B cell (primary cell): ENCODE measurements at places on chromosomes 13 and 19.

DNA sequence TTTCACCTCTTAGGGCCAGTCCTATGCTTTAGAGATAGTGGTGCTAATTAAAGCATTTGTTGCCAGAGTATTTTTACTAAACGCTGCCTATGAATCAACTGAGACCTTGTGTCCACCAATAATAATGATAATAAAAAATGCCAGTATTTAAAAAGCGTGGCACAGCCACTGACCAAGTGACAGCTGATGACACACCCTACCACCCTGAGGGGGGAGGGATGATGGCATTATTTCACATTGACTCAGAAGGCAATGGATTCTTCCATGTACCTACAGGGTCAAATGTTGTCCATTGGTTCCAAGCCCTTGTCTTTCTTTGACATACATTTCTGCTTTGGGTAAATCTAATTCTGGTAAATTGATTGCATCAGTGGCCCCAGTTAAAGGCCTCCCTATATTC lies 384.4 kb downstream of the DLEU7 start:
- DNase-seq: no peak

DNA sequence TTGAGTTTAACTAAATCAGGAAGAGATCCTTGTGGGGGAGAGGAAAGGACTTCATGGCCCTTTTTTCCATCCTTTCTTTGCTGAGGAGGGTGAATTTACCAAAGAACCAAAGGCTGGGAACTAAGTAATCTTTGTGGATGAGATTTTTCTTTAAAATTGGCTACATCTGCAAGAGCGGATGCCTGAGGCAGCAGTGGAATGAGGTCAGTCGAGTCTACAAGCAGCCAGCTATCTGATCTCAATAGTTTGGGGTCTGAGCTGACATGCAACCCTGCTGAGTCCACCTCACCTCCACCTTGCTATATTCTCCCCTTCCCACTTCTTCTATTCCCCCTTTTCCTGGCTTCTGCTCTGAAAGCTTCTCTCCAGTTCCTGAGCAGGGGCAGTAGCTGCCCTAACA lies 3.6 kb upstream of the DNAJC15 start:
- no peak for DNase-seq

DNA sequence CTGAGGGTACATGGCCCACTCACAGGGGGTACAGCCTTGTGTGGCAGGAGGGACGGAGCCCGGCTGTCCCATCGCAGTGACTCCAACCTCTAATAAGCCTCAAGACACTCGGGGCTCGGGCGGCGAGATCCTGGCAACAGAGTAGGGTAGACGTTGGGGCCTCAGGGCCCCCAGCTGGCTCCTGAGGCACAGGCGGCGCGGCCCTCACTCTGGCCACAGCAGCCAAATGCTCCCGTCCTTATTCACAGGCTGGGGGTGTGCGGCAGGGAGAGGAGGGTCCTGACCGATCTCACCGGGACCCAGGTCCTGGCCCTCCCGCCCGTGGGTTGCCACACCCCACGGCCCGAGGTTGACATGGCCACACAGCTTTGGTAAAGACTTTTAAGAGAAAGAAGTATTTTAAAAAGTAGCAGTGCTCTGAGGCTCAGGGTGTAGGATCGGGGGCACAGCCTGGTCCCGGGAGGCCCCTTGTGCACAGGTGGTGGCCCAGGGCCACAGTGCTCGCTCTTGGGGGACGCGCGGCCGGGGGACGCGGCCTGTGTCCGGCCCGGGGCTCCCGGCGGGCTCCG lies 7.6 kb downstream of the SLC39A3 start:
- DNase-seq: no peak

DNA sequence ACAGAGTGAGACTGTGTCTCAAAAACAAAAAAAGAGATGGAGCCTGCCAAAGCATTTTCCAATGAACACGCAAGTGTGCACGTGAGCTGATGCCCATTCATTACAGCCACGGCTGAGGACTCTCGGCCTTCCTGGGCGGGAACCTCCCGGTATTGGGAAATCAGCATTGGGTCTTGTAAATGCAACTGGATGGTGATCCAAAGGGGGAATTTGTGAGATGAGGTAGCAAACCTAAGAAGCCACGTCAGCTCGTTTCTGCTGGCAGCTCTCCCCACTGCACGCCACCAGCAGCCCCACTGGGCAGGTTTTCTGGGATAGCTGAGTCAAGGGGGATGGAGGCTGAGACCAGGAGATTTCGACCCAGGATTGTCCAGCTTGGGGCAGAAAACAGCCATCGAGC lies 11.5 kb downstream of the C13orf46 start:
- no peak for DNase-seq

GRCh38 chr19:7509625-7510024 lies 6.3 kb upstream of the ZNF358 start:
- no peak for DNase-seq

DNA sequence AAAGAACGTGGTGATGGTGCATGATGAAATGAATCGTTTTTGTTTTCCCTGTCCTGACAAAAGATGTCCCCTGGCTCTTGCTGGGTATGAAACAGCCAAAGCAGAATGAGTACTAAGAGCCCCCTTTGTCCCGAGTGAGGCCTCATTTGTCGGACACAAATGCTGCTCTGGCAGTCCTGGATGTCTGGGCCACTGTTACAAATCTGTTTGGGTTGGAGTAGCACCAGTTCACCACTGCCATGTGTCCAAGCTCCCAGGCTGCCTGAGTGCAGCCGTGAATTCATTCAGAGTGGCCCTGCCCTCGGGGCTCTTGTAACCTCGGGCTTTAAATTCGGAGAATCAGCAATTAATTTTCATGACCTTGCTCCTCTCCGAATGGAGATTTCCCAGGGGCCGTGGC lies 182.4 kb downstream of the NUFIP1 start:
- DNase-seq: no peak

DNA sequence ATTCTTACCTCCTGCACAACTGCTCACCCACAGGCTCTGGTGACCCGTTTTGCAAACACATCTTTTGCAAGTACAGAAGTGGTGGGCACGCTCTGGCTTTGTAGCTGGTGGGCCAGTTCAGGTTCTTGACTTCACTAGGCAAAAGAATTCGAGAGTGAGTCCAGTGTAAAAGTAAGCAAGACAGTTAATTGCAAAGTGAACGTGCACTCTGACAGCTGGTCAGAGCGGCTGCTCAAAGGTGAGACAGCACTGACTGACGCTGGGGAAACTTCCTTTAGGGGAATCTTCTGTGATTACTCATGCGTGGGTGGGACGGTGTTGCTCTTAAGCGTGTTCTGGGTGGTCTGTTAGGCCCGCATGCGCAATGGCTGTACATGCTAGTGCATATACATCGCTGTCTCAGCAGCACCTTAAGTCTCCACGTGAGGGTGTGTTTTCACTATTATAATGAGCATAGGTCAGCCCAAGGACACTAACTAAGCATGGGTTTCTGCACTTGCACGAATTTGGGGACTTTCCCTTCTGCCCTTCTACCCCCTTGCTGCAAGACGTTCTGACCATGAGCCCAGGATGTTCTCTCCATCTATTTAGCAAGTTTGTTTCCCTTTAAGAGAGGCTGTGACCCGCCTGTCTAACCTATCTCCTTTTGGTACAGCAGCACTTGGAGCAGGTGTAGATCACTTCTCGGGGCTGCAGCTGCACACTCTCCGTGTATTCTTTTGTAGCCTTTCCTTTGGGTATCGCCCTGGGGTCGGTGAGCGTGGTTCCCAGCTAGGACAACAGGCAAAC lies 30.2 kb upstream of the CD33 start:
- no peak for DNase-seq

- DNase-seq: no peak
Observed at GRCh38 chr19:34676697-34677385, at the start of gene SCGB2B2. SCGB2B2 (minus strand) TSS chr19:34677159; CDS start chr19:34594563, 82,596 bp downstream.

DNA sequence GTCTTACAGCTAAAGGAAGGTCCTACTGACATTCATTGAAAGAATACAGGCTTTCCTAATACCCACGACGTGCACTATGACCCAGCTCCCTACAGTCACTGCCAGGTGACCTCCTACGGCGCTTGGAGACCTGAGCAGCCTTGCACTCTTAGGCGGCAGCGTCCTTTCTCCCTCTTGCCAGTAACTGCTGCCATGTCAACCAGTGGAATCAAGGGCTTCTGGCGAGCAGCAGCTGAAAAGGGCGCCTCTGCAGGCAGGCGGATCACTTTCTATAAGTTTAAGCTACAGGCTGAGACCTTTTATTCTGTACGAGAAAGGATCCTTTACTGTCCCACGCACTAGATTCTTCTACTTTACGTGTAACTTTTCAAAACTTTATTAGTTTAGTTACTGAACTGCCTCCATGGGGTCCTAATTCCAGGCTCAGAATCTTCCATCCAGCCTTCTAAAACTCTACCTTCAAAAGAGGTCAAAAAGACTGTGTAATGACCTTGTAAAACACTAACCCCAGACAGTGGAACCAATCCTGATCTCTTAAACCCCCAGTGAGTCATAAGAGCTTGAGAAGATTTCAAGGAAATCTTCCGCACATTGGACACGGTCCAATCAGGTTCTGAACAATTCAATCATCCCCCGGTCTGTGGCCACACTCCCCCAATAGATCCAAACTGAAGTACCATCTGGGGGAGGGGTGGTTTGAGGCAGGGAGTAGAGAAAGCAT lies 1.9 kb downstream of the KCTD12 start:
- DNase-seq: peak; percentile 26

DNA sequence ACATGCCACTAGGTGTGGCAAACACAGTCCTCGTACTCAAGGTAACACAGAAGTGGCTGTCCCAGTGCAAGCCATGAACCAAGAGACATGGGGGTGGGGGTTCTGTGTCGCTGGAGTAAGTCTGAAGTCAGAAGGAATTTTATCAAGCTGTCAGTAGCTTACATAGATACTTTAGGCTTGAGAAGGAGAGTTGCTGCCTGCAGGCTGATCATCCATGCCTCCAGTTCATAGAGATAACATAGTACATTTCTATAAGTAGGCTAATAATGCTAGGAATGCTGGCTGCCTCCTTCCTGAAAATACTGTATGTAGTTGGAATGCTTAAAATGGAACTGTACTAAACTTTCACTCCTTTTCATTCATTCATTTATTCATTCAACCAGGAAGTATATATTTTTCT lies 70.1 kb downstream of the CAB39L start:
- no peak for DNase-seq

DNA sequence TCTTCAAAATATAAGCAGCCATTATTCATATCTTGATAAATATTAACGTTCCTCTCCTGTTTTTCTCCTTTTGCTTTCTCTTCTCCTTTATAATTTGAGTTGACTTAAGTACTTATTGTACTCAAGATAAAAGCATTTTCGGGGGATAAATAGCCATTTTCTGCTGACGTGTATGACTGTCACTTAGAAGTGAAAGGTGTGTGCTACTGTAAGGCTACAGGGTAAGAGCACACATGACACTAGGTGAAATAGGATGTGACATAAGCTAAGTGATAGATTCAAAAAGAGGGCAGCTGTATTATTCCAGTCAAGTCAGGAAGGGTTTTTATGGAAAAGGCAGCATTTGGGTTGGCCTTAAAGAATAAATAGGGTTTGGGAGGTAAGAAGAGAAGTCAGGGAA lies 128.5 kb downstream of the GPC6 start:
- DNase-seq: no peak

DNA sequence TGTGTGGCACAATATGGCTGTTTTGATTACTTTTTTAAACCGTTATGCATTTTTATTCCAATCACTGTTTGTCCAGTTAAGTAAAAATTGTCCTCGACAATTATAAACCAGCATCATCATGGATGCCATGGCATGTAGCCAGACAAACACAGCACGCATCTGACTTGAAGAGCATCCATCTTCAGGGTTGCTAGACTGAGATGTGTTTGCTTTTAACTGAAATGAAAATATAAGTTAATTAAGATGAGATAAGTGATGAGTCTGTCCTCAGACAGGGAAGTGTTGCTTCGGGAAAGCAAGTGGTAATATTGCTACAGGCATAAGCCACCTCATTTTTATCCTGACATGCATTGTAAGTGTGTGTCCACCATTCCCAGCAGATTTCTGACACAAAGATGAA lies 92.8 kb upstream of the TPP2 start:
- no peak for DNase-seq

- DNase-seq: no peak
Observed at GRCh38 chr13:45104261-45104660, 16.0 kb upstream of the GTF2F2 start.

DNA sequence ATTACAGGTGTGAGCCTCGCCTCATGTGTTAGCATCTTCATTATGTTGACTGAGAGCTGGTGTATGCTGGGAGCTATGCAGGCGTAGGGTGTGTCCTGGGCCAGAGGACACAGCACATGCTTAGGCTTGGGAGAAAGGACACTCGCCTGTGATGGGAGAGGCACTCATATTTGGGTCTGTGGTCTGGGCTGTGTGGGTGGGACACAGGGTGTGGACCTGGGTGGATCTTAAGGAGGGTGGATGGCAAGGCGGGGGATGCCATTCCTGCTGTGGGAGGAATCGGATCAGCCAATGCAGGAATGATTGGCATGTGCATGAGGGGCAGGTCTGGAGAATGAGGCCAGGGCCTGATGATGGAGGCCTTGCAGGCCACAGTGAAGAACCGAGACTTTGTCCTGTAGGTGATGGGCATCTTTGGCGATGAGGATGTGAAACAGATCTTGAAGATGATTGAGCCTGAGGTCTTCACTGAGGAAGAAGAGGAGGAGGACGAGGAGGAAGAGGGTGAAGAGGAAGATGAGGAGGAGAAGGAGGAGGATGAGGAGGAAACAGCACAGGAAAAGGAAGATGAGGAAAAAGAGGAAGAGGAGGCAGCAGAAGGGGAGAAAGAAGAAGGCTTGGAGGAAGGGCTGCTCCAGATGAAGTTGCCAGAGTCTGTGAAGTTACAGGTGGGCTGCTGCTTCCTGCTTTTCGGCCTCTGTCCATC lies 55.4 kb downstream of the RYR1 start:
- no peak for DNase-seq

GRCh38 chr13:100521851-100522617 lies 66.6 kb downstream of the GGACT start:
- DNase-seq: peak; percentile 23

DNA sequence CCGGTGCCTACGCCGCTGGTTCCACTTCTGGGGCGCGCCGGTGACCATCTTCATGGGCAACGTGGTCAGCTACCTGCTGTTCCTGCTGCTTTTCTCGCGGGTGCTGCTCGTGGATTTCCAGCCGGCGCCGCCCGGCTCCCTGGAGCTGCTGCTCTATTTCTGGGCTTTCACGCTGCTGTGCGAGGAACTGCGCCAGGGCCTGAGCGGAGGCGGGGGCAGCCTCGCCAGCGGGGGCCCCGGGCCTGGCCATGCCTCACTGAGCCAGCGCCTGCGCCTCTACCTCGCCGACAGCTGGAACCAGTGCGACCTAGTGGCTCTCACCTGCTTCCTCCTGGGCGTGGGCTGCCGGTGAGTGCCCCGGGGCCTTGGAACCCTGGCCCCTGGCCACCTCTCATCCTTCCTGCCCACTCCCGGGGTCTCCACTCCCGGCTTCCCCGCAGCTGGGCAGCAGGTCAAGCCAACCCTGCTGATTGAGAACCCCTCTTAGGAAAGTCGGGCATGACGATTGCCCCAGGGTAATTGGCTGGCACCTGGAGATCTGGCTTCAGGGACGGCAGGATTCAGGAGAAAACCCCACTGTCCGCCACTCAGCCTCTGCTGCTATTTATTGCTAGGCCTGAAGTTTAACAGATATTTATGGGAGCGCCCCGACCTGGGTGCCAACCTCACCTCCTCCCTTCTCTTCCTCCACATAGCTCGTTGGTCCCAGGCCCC lies 39.1 kb downstream of the TRPM4 start:
- no peak for DNase-seq

- peak; percentile 57 for DNase-seq
Observed at GRCh38 chr13:41512441-41512840, 55.1 kb downstream of the RGCC start.

- DNase-seq: no peak
Observed at GRCh38 chr13:27007166-27007565, 164.4 kb downstream of the USP12 start.
